ENCODE measurements at places on chromosomes 5 and 9.

DNA sequence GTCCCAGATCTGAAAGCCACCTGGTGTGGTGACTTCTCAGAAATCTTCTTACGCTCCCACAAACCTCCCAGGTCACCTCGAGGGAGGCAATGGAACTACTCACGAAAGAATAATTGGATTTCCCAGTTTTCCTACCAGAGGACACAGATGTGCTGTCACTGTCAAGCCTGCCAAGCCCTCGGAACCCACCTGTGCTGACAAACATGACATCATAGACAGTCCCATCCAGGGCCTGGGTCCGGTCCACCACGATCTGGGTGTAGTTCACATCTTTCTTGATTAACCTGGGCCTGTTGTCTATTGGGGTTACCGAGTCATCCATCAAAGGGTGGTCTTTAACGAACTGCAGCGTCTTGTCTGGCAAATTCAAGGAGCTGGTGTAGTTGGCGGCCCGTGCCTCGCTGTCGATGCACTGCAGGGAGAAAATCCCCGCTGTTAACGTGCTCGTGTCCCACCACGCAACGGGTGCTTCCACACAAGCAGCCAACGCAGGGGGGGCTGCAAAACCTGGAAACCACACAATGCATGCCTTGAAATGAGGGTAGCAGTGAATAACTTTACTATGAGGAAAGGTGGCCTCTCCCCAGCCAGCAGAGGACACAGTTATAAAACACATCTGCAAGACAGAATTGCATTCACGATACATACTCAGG lies 69.0 kb downstream of the SECISBP2 start:
- DNase-seq, result no peak

GRCh38 chr9:75185585-75186170 lies 97.4 kb downstream of the OSTF1 start:
- DNase-seq, result no peak

- DNase-seq, result no peak
Observed at GRCh38 chr5:126849101-126849678, 72.3 kb downstream of the LMNB1 start.

GRCh38 chr9:37415011-37415719 lies 7.3 kb upstream of the GRHPR start:
- peak; percentile 65 for DNase-seq

GRCh38 chr9:134204041-134204440 lies 39.7 kb upstream of the RNU6ATAC start:
- DNase-seq, result no peak

GRCh38 chr5:152349683-152350526 lies 55.2 kb downstream of the NMUR2 start:
- DNase-seq, result peak; percentile 81

GRCh38 chr5:136132087-136132486 lies 558 bp upstream of the SMAD5 start:
- no peak for DNase-seq

DNA sequence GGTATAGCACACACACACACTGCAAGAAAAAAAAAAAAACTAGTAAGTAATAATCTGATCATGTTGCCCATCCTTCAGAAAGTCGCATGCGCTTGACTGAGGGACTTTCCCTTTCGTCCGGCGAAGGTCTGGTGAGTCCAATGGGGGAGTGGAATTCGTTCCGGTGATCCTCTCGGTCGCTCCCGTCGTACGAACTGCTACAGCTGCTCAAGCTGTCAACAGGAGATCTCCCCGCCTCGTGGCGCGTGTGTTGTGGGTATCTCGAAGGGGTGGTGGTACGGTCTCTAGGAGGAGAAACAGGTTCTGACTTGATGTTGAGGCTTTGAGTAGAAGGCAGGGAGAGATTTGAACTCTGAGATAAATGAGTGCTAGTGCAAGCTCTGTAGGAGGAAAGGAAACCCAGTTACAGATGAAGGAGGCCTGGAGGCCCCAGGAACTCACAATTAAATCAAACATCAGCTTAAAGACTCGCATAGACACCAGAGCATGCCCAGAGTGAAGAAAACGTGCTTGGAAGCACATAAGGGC lies 160.4 kb downstream of the MEF2C start:
- no peak for DNase-seq

GRCh38 chr5:154157483-154158378 lies 32.8 kb upstream of the GALNT10 start:
- DNase-seq, result no peak

DNA sequence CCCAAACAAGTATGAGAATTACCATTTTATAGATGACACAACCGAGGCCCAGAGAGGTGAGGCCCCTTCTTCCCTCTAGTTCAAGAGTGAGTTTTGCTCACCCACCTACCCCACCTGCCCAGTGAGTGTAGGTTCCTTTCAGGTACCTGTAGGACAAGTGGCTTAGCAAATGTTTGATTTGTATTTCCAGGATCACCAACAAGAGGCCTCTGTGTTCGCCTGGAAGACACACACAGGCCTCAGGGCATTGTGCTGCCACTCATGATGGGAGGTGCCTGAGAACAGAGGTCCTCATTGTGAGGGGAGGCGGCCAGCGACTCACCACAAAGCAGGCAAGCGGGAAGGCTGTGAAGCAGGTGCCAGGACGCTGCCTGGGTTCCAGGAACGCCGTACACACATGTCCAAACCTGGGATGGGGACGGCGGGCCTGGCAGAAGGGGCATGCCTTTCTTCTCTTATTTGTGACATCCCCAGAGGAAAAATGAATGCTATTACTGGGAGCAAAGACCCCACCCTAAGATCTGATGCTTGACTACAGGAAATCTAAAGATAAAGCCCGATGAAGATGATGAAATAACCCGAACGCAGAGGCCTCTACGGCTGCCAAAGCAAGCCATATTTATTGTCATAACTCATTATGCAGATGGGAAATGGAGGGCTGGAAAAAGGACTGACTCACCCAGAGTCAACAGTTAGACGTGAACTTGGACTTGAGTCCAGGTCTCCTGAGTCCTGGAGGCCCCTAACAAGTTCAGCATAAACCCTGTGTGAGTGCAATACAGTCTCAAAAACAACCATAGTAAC lies 60.2 kb upstream of the SLC25A51 start:
- peak; percentile 72 for DNase-seq
